ENCODE measurements at places on chromosomes 7 and 10. TPM values are rescaled to one million over a fixed set of nuclear protein-coding genes. Genes with fewer than 3 reads are reported as not detected.

ZNF727 gene
- not detected for total RNA-seq

RELN gene
- 0.01 TPM for total RNA-seq

PPA1 gene
- total RNA-seq = 236 TPM

SPDYE1 gene
- total RNA-seq = not detected

FAM25G gene
- not detected for total RNA-seq

SEMA4G gene
- total RNA-seq = 9.3 TPM

HTR7 gene
- not detected for total RNA-seq

MGAM2 gene
- total RNA-seq = not detected

SPDYE18 gene
- total RNA-seq = not detected

CFAP46 gene
- total RNA-seq = 1.5 TPM

NUDT13 gene
- total RNA-seq = 5.4 TPM

CTAGE15 gene
- total RNA-seq = not detected

HTR5A gene
- not detected for total RNA-seq

Data from A549 treated with GW870086 at 1 μM for 4 hours (cell line).